ENCODE measurements at places on chromosomes 16 and 17. TPM values are rescaled to one million over a fixed set of nuclear protein-coding genes. Genes with fewer than 3 reads are reported as not detected.

C16orf92 gene
- not detected for total RNA-seq

TSNAXIP1 gene
- 0.20 TPM for total RNA-seq

PDIA2 gene
- not detected for total RNA-seq

BBS2 gene
- 27.1 TPM for total RNA-seq

CCDC40 gene
- total RNA-seq: 1.1 TPM

DNAAF1 gene
- total RNA-seq: 0.15 TPM

AHSP gene
- total RNA-seq: not detected

TEX14 gene
- 0.27 TPM for total RNA-seq

CD79B gene
- 4.5 TPM for total RNA-seq

All from mammary microvascular endothelial cell (primary cell).